WTC11 (cell line): ENCODE measurements at places on chromosomes 5 and 9. TPM values are rescaled to one million over a fixed set of nuclear protein-coding genes. Genes with fewer than 3 reads are reported as not detected.

- H3K36me3 ChIP-seq, result no peaks in the 10 kb centered on the region
- H3K4me3 ChIP-seq, result no peak overlapping the region
- H3K4me1 ChIP-seq, result no peaks in the 10 kb centered on the region
Observed at GRCh38 chr5:135159626-135160025, 125.6 kb upstream of the PITX1 start.

- H3K4me1 ChIP-seq, result peaks cover 12% of the 10 kb centered on the region
- no peak overlapping the region for H3K4me3 ChIP-seq
- no peaks in the 10 kb centered on the region for H3K36me3 ChIP-seq
- H3K27ac ChIP-seq, result no peak overlapping the region
Observed at GRCh38 chr5:132059043-132059695, 1.3 kb upstream of the IL3 start.

DNA sequence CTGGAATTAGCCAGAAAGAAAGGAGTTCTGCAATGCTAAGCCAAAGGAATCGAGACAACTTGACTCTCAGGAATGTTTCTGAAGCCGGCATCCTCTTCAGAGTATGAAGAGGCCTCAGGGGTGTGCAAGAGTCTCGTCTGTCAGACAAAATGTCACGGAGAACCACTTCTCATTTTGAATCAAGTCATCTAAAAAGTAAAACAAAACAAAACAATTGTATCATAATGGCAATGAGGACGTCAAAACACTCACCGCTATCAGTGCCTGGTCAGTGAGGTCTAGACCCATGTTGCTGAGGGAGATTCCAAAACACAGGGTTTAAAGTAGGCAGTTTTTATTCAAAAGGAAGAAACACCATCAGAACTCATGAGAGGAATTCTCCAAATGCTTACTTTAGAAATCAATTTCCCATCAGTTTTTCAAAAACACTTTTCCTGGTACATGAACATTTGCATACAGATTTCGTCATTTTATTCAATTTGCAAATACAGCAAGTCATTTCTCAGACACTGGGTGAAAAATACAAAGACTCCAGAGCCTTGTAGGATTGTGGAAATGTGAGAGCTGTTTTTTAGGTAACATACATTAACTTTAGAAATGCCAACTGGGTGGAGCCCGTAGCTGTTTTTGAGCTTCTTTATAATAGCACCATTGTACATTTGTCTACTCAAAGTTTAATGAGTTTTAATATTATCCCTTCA lies 89.5 kb upstream of the MAP3K1 start:
- H3K4me1 ChIP-seq, result no peaks in the 10 kb centered on the region
- H3K27me3 ChIP-seq, result no peaks in the 10 kb centered on the region
- no peak overlapping the region for H3K27ac ChIP-seq
- H3K36me3 ChIP-seq, result no peaks in the 10 kb centered on the region
- no peak overlapping the region for H3K4me3 ChIP-seq

DNA sequence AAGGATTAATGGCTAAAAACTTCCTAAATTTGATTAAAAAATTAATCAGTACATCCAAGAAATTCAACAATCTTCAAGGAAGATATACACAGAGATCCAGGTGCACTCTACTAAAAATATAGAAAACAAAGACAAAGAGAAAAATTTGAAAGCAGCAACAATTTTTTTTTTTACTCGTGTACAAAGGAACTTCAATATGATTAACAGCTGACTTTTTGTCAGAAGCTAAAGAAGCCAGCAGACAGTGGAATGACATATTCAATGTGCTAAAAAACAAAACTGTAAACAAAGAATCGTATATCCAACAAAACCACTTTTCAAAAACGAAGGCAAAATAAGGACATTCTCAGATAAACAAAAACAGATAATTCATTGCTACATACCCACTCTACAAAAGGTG lies 234.6 kb downstream of the FSTL4 start:
- peaks cover 28% of the 10 kb centered on the region for H3K36me3 ChIP-seq
- H3K27ac ChIP-seq, result no peak overlapping the region
- H3K4me1 ChIP-seq, result peaks cover 3% of the 10 kb centered on the region
- no peak overlapping the region for H3K4me3 ChIP-seq

GRCh38 chr5:165928971-165929370 lies 2362.5 kb upstream of the WWC1 start:
- no peak overlapping the region for H3K4me3 ChIP-seq
- H3K27me3 ChIP-seq, result no peaks in the 10 kb centered on the region
- H3K36me3 ChIP-seq, result 0 out of 2 replicates have a peak, but pooled peaks cover 7% of the 10 kb centered on the region
- DNase-seq, result no peak
- H3K27ac ChIP-seq, result no peak overlapping the region
- no peaks in the 10 kb centered on the region for H3K4me1 ChIP-seq

DNA sequence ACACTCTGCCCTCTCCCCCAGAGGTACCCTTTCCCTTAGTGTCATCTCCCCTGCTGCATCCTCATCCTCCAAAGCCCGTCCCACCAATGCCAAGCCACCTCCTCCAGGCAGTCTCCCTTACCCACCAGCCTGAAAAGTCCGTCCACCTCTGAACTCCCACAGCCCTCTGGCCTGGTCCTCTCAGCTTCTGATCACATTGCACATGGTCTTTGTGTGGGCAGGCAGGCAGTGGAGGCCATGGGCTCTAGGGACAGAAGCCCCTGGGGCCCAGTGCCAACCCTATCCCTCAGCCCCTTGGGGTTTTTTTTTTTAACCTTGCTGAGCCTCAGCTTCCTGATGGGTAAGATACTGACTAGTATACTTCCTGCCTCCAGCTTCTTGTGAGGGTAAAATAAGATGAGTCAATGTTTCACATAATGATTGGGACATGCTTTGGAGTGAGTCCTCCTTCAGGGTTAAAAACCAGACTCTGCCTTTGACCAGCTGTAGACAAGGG lies 19.4 kb downstream of the CSF1R start:
- no peak overlapping the region for H3K4me3 ChIP-seq
- H3K36me3 ChIP-seq, result no peaks in the 10 kb centered on the region
- peaks cover 3% of the 10 kb centered on the region; the same call in 1 of the 2 replicates for H3K27me3 ChIP-seq
- H3K27ac ChIP-seq, result no peak overlapping the region

- H3K27me3 ChIP-seq, result no peaks in the 10 kb centered on the region
- H3K27ac ChIP-seq, result no peak overlapping the region
- DNase-seq, result no peak
- H3K36me3 ChIP-seq, result no peaks in the 10 kb centered on the region
- H3K4me3 ChIP-seq, result no peak overlapping the region
Observed at GRCh38 chr5:137667341-137667740, 68.5 kb downstream of the KLHL3 start.

CYFIP2 gene
- total RNA-seq, result 95.3 to 102 TPM (median 101 TPM) in 3 replicates
